ENCODE measurements at places on chromosomes 7 and 10.
A peak's percentile ranks its signal among the peaks of the same experiment; 100 is the strongest.

DNA sequence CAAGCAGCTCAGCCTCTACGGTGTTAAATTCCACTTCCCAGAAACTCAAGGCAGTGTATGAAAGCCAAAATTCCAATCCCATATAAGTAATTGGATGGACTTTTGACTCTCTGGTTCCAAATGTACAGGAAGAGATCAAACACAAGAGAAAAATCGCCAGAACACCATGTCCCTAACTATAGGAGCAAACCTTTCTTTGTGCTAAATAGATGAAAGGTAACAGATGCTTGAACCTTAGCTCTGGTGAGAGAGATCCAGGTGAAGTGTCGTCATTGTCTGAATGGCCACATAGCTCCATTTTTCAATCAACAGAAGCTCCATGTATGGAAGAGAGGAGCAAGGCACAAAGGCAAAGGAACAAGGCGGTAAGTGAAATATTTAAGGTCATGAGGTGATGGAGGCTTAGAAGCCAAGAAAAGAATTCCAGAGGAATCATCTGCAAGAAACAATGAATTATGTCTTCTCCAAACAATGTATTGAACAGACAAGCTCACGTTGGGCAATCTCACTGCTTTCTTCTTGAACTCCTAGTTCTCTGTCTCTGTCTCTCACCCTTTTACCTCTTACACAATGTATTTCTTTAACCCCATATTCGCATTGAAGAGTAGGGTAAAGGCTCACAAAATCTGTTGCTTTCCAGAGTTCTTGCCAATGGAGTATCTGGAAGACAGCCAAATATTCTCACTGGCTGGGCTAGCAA lies 585.1 kb downstream of the GATA3 start:
- no peak for DNase-seq

DNA sequence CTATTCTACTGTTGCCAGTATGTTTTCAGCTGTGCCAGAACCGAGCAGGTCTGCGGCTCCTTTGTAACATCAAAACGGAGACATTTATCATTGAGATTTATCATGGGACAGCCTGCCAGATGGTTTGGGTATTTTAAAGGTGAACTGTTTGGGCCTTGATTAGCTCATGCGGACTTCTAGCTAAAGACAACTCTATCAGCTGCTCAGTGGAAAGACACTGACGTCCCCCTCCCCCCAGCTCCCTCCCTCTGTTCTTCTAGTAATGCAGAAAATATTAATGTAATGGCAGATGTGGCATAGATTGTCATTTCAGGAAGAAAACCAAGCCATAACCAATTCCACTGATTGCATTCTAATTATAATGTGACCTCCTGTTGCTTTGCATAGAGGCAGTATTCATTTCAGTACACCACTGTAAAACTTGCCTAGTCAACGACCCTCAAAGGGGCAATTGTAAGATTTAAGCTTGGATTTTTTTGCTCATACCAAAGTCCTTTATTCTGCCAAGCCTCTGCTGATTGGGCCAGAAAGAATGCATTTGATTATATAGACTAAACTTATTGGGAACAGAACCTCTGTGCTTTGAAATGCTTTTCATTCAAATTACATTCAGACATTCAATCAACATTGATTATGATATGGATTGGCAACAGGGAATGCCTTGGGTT lies 966.8 kb downstream of the LRMDA start:
- no peak for DNase-seq

DNA sequence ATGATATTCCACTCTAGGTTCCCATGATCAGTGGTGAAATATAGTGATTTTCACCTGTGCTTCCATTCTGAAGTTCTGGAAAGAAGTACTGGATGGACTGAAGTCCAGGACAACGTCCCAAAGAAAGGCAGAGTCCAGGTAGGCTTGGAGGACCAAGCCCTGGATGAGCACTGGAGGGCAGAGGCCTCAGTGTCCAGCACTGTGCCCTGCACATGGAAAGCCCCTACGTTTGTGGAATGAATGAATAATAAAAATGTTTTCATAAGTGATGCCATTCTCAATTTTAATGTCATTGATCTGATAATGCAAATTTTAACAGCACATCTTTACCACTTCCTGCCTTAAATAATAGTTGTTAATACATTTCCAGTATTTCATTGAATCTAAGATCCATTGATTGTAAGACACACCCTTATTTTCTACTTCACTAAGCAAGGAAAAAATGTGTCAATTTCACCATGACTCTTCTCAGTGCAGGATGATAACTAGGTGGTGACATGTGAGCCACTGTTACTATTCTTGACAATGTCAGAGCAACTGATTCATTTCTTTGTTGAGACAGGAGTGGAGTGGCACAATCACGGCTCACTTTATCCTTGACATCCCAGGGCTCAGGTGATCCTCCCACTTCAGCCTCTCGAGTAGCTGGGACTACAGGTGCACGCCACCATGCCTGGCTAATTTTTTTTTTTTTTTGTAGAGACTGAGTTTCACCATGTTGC lies 35.2 kb downstream of the ZNF783 start:
- DNase-seq = no peak

DNA sequence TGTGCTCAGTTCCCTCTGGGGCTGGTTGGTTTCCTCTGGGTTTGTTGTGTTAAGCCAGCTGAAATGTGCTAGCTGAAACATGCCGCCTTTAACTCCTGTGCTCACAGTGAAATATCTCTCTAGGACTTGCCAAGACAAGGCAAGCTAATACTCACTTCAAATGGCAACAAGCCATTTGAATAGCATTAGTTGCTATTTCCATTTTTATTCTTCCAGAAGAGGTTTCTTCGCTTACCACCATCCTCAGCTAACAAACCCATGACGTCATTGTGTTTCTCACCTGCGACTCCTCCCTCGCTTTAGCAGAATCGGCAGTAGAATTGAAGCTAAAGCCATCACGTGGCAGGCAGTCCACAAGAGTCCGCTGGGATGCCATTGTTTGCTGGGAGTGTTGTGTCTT lies 61.3 kb downstream of the ZNF22 start:
- no peak for DNase-seq

GRCh38 chr7:31724696-31725095 lies 37.7 kb downstream of the PPP1R17 start:
- DNase-seq = no peak

- DNase-seq = peak; percentile 50
Measured at GRCh38 chr10:71285180-71285545, 33.9 kb upstream of the SLC29A3 start.

- no peak for DNase-seq
Measured at GRCh38 chr7:102021841-102022618, 204.6 kb downstream of the CUX1 start.

DNA sequence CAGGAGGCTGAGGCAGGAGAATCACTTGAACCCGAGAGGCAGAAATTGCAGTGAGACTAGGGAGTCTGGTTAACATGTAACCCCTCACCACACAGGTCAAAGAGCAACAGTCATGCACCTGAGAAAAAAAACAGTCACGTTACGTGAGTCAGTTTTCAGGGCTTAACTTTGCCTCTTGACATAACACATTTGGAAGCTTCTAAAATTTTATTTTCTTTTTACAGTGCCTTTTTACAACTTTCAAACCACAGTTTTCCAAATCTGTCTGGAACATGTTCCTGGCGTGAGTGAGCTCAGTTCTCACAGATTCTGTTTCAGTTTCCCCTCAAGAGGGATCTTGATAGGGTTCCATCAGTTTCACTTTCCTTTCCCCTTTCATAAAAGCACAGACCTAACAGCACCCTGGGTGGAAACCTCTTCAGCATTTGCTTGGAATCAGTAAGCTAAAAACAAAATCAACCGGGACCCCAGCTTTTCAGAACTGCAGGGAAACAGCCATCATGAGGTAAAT lies 4.4 kb downstream of the IFIT3 start:
- peak; percentile 35 for DNase-seq

DNA sequence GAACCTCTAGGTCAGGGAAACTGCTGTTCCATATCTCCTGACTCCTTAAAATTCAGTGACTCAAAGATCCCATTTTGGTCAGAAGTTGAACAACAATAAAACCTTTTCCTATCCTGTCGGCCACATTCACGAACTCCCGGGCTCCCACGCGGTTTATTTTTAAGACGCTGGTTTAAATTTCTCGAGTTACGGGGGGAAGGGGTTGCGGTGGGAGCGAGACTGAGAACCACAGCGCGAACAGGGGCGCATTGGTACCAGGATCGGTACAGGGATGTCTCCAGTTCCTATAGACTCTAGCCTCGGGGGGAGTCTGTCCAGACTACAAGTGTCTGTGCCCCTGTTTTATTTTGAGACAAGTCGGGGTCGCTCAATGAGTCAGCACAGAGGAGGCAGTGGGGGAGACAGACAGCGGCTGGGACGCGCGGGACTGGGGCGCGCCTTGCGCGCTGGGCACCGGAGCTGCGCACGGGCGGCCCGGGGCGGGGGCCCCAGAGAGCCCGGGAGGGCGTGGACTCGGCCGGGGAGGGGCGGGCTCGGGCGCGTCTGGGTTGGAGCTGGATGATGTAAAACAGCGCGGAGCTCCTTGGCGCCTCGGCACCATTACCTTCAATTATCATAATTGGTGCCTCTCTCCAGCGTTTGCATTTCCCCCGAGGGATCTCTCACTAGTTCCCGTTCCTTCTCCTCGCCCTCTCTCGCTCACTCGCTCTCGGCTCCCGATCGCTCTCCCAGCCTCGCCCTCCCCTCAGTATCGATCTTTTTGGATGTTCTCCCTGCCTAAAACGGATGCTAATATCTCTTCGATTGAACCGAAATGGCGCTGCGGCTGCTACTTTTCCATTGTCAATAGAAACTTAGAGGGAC lies 8.7 kb upstream of the BAMBI start:
- no peak for DNase-seq

GRCh38 chr10:99529591-99530107 lies 3.1 kb upstream of the NKX2-3 start:
- no peak for DNase-seq

DNA sequence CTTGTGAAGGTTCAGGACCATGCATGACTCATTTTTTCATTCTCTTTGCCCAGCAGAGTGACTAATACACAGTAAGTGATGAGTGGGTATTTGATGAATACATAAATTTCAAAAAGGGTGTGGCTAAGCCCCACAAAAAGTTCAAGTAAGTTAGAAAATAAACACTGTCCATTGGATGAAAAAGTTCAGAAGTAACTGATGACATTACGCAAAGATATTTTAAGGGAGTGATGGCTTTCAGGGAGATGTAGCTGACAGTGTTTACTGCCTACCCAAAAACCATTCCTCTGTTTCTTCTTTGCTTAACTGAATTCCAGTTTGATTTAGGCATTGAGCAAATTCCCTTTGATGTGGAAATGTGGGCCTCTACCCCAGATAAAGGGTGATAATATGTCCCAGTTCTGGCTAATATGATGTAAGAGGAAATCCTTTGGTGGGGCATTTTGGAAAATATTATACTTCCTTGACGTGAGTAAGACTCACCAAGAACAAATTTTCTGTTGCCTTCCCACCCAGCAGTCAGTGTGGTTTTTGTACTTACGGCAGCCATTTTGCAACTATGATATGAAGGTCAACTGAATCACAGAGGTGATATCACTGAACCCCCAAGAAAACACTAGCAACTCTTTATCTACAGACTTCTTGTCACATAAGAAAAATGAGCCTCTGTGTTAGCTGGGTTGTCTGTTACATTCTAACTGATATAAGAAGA lies 29.0 kb upstream of the EBLN1 start:
- DNase-seq = peak; percentile 73

GRCh38 chr10:67657775-67658174 lies 38.2 kb downstream of the CTNNA3 start:
- DNase-seq = no peak
